ENCODE measurements at places on chromosomes 6 and 20.

DNA sequence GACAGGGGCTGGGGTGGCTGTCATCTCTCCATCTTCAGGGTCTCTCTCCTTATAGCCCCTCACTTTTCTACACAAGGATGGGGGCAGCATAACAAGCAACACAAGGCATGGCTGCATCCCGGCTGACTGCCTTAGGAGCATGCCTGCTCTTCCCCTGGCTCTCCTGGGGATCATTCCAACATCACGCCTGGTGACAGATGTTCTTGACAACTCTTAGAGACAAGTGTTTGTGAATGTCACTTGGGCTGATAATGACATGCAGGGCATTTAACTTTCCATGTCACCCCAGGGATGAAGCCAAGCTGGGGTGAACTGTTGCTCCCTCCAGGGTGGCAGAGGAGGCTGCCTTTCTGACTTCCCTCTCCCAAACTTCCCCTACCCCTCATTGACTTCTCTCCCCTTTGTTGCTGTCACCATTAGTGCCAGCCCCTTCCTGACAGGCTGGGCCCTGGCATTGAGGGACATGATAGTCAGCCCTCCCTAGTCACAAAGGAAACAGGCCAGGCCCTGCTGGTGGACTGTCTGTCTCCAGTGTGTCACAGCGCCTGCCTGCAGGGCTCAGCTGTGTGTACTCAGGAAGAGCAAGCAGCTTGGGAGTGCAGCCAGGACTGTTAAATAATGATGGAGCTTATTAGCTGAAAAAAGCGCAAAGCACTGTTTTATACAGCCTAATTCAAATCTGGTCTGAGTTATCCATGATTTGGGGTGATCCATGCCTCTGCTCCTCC, 161.8 kb downstream of the LRFN2 start:
- DNase-seq: no peak

DNA sequence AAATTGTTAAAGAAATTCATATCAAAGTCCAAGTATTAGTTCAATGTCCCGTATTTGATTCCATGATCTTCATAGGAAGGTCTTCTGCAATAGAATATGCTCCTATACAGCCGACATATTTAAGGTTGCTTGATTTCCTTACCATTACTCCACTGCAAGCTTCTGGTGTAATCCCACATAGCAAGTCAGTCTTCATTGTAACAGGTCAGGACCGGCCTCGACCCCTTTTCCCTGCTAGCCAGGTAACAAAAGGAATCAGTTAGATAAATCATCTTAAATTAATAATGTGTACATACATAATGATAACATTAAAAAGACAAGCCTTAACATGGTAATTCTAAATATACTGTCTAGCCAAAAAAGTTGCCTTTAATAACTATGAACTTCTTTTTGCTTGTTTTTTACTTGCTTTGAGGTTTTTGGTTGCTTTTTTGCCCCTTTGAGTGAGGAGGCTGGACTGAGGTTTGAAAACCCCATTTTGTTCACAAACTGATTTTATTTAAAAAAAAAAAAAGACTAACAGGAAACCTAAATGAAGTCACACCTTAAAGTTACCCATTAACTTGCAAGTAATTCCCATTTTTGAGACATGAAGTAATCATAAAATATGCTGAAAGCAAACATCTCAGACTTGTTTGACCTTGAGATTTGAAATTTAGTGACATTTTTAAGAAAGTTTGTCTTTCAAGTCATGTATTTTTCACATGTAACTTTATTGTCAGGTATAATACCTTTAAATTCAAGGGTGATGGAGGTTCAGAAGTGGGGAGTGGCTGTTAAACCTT, 19.2 kb upstream of the SNX14 start:
- DNase-seq: no peak

DNA sequence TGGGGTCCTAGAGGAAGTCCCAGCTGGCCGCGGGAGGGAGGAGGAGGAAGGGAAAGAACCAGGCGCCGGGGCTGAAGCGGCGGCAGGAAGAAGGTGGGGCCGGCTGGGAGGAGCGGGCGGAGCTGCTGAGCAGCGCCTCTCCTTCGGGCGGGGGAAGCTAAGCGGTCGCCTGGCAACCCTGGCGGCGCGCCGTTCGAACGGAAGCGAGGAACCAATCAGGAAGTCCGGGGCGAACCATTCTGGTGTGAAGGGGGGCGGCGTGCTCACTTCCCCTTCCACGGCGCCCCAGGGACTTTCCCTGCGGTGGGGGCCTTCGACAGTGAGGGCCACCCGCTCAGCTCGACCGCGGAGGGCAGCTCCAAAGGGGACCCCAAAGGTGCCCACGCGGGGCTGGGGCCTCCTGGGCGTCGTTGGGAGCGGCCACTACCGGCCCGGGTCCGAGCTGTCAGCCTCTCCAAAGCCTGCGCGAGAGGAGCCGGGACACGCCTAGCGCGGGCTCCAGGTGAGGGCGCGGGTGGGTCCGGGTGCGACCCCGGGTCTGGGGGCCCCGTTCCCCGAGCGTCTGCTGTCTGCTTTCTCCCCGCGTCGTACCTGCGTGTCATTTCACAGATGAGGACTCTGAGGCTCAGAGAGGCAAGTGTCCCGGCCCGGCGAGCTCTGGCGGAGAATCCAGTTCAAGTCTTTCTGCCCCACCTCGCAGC, at the start of gene FAM110A:
Gene FAM110A, plus strand, starts transcription at position 266 of the 701 bp plus-strand sequence. CDS start 11,090 bp downstream, outside the sequence.
- DNase-seq: peak; percentile 89

GRCh38 chr6:14766391-14766994, 479.4 kb upstream of the JARID2 start:
- no peak for DNase-seq

DNA sequence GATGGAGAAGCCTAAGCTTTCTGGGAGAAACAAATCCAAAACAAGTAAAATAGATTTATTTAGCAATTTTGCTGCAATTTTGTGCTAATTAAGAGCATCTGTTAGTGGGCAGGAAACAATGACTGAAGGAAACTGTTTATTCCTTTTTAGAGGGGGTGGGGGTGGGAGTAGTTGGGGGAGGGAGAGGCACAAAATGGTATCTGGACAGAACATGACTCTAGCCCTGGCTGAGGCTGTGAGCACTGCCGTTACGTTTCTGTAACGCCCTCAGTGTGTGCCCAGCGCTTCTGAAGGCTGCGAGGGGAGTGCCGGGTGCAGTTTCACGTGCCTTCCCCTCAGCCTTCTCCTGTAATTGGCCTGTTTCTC, 28.8 kb downstream of the METTL24 start:
- DNase-seq: no peak

DNA sequence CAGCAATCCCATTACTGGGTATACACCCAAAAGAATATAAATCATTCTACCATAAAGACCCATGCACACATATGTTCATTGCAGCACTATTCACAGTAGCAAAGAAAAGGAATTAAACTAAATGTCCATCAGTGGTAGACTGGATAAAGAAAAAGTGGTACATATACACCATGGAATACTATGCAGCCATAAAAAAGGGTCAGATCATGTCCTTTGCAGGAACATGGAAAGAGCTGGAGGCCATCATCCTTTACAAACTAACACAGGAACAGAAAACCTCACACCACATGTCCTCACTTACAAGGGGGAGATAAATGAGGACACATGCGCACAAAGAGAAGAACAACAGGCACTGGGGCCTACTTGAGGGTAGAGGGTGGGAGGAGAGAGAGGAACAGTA, 60.9 kb downstream of the DCDC2 start:
- DNase-seq: no peak

- no peak for DNase-seq
Observed at GRCh38 chr20:63766695-63767426, 27.3 kb downstream of the SLC2A4RG start.

DNA sequence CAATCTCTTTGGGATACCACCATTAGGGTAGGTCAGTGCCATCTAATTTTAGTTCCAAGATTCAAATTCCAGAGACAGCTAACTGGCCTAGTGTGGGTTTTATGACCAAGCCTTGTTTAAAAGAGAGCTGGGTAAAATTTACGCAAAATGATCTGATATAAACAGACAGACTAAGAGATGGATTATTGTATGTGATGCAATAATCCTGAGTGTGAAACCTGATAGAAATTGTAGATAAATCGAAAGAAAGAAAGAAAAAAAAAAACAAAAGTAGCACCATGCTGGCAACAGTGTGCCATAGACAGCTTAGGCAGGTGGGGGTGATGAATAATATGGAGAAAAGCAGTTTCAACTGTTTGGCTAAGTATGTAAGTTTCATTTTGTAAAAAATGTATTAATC, 2.9 kb downstream of the ZNF184 start:
- DNase-seq: no peak

GRCh38 chr6:37646986-37647764, 50.5 kb downstream of the MDGA1 start:
- no peak for DNase-seq

DNA sequence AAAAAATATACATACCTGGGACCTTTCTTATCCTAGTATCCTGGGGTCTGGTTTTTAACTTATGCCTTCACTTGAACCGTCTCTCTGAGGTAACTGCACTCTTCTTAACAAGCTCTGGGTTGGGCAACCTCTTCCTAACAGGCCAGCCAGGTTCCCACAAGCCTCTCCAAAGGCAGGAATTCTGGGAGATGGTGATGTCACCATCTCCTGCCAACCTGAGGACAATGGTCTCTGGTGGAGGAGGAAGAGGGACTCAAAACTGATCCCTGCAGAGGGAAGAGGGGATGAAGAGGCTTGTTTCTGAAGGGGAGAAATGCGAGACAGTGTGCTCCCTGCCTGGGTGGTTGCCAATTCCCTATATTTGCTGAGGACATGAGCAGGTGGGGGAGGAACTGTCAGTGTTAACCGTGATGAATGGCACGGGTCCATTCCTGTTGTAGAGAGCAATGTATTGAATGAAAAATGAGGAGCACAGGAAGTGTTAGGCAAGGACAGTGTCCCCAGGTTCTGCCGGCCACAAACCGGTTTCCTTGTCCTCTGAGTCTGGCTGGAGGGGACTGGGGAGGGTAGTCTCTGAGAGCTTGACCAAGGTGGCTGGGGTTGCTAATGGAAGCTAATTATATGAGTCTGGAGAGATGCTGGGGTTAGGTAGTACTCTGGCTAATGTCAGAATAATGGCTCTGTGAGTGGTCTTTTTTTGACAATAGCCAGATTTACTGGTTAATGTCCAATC, 95.5 kb downstream of the KCNB1 start:
- no peak for DNase-seq

- DNase-seq: no peak
Observed at GRCh38 chr6:135030056-135030473, 24.6 kb downstream of the HBS1L start.

- no peak for DNase-seq
Observed at GRCh38 chr20:62595491-62595890, 46.8 kb upstream of the SLCO4A1 start.

GRCh38 chr6:117441824-117442264, 16.1 kb upstream of the ROS1 start:
- no peak for DNase-seq

DNA sequence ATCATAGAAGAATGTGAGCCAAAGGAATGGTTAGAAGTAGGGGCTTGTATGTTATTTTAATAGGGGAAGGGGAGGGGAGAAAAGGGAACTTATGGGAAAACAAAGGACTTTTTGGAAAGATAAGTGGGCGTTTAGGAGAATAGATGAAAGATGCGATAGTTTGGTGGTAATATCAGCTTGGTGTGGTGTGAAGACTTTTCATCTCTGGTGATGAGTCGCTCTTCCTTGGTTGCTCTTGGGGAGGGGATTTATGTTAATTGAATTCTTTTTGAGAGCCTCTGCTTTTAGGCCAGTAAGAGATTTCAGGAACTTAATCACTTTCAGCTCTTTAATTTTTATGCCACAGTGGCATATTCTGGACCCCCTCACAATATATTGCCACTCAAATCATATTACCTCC, 10.8 kb downstream of the HECA start:
- no peak for DNase-seq

DNA sequence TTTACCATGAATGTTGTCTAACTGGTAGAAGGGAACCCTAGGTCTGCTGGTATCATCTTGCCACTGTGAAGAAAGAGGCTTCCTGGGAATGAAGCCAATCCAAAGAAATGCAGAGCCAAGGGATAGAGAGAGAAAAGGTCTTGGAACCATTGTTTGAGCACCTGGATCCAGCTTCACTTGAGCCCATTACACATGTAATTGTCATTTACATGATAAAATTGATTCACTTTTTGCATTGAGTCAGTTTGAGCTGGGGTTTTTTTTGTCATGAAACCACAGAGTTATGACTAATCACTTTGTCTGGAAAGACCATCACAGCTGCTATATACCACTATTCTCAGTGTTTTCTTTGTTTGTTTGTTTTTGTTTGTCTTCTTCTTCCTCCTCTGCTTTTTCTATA, 112.3 kb downstream of the CBLN4 start:
- DNase-seq: no peak

DNA sequence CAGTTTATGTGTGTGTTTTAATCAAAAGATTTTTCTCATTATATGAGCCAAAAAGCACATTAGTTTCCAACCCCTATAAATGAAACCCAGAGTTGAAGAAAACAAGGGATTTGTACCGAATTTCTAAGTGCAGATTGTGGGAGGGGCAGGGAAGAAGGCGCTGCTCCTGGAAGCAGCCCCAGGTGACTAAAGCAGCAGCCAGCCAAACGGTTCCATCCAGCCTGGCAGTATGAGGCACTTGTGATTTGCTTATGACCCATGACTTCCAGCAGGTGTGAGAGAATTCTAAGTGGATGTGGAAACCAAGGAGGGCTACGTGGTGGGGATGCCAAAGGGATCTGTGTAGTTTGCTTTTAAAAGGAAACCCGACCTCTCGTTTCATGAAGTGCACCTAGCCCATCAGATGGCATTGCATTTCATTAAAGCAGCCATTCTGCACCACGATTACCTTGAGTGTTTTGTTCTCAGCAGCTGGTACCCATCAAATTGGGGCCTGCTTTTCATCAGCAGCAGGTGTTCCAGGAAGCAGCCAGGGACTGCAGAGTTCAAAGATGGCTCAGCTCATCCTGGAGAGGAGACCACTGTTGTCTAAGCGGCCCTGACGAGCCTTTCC, 79.1 kb downstream of the DTD1 start:
- DNase-seq: no peak

DNA sequence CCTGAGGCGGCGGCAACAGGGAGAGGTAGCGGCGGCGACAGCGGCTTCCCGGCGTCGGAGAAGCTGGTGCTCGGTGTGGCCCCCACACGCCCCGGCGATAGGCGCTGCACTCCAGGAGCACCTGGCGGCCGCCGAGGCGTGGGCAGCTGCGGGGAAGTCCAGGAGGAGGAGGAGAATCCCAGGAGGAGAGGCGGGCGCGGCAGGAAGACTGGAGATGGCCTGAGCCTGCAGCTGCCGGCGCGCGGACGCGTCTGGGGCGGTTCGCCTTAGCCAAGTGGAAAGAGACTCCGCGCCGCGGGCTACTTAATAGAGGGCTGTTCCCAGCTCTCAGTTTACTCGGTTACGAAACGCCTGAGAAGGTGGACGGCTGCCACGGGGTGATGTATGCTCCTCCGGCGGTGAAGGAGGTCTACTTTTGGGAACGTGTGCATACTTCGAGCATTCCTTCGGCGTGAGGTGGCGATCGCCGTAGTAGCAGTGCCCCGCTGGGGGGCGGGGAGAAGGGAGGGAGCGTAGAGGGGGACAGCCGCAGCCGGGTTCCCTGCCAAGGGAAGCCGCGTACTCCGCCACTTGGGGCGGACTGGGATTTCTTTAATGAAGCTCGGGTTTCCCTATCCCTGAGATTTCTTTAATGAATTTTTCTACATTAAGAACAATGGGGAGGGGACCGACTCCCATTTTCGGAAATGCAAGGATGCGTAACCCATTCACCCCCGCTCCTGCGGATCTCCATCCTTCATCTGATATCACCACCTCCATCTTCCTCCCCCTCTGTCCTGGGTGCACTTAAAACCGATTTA, at the start of gene COL12A1:
Gene COL12A1, minus strand, starts transcription at position 278 of the 800 bp plus-strand sequence. CDS start 3,261 bp downstream, outside the sequence.
- DNase-seq: no peak
